Neural progenitor cell (in vitro differentiated cells): ENCODE measurements at places on chromosomes 16 and 17.

GRCh38 chr17:55407641-55408566 is 13.7 kb downstream of the MMD start:
- no peak overlapping the region for H3K27ac ChIP-seq
- H3K27me3 ChIP-seq = no peaks in the 10 kb centered on the region
- peaks cover 21% of the 10 kb centered on the region for H3K36me3 ChIP-seq

DNA sequence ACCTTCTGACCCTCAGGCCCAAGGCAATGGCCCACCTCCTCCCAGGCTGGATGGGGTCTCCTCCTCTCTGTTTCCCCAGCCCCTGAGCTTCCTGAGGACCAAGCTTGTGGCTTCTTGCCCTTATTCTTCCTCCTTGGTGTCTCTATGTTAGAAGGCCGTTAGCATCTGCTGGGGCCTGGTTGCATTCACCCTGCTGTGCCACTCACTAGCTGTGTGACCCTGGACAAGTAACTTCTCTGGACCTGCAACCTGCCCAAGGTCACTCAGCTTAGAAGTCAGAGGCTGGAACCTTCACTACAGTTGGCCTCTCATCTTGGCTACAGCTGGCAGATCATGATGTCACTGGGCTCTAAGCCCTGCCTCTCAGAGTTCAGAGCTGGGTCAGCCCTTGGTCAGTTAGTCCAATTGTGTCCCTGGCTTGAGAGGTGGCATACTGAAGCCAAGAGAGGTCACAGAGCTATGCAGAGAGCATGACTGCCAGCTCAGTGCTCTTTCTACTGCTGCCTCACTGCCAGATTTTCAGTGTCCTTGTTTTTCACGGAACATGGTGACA is 3.0 kb downstream of the MT2A start:
- no peak for DNase-seq
- H3K4me3 ChIP-seq = no peak overlapping the region
- H3K27ac ChIP-seq = no peak overlapping the region
- H3K36me3 ChIP-seq = no peaks in the 10 kb centered on the region
- peaks cover 18% of the 10 kb centered on the region for H3K4me1 ChIP-seq

DNA sequence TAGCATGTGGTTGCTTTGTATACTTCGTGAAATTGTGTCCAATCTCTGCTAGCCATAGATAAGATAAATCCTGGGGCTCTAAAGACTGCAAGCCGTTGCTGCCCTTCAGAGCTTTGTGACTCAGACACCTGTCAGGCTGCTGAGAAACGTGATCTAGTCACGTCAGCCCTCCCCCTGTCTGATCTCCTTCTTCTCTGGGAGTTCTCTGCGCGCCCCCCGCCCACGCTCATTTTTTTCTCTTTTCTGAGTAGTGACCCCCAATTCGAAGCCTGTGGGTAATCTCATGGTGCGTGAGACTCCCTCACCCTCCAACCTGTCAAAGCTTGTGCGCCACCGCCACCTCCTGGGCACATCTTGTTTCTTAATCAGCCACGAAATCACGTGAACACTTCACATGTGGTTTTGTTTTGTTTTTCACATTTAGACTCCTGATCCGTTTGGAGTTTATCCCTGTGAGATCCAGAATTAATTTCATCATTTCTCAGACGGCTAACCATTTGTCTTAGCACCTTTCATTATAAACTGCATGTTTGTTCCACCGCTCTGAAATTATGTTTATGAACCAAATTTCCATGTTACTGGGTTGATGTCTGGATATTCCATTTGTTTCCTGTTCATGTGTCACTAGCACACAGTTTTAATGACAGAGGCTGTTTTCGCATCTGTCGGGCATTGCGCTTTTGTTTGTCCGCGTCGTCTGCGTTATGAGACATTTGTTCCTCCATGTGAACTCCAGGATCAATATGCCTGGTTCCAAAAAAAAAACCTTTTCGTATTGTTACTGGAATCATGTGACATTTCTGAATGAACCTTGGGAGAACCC is 977 bp upstream of the ZNF778 start:
- H3K4me1 ChIP-seq = peaks cover 3% of the 10 kb centered on the region
- no peaks in the 10 kb centered on the region for H3K36me3 ChIP-seq
- no peaks in the 10 kb centered on the region for H3K27me3 ChIP-seq
- no peak overlapping the region for H3K27ac ChIP-seq

DNA sequence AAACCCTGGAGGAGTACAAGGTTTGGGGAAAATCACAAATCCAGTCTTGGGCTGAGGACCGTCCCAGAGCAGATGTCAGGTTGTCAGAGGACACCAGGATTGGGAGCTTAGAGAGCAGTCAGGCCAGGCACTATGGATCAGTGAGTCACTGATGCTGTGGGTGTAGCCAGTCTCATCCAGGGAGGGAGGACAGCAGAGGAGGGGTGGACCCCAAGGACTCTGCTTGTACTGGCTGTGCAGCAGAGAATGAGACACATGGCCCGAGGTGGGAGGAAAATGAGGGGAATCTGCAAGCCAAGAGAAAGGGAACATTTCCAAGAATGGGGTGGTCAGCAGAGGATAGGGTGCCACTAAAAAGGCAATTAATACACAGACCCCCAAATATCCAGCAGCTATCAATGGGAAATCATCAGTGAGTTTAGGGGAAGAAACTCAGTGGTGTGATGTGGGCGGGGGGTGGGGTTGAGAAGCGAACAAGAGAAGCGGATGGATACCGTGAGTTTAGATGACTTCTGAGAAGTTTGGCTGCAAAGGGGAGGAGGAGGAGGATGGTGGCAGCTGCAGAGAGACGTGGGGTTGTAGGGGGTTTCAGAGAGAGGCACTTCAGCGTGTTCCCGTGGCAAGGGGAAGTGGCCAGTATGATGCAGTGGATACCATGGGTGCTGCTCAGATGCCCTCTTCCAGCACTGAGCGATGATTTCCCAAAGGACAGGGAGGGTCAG is 43.9 kb downstream of the ARHGAP27 start:
- no peak overlapping the region for H3K4me3 ChIP-seq
- H3K27me3 ChIP-seq = no peaks in the 10 kb centered on the region
- H3K27ac ChIP-seq = no peak overlapping the region
- no peaks in the 10 kb centered on the region for H3K4me1 ChIP-seq
- H3K36me3 ChIP-seq = no peaks in the 10 kb centered on the region

GRCh38 chr17:56125830-56126819 is 27.1 kb upstream of the ANKFN1 start:
- no peaks in the 10 kb centered on the region for H3K36me3 ChIP-seq
- H3K27me3 ChIP-seq = no peaks in the 10 kb centered on the region
- H3K27ac ChIP-seq = no peak overlapping the region
- H3K4me3 ChIP-seq = no peak overlapping the region
- DNase-seq = peak; percentile 68
- H3K4me1 ChIP-seq = peaks cover 17% of the 10 kb centered on the region
